CMK (cell line): ENCODE measurements at places on chromosomes 1 and 21.
A peak's percentile ranks its signal among the peaks of the same experiment; 100 is the strongest.

DNA sequence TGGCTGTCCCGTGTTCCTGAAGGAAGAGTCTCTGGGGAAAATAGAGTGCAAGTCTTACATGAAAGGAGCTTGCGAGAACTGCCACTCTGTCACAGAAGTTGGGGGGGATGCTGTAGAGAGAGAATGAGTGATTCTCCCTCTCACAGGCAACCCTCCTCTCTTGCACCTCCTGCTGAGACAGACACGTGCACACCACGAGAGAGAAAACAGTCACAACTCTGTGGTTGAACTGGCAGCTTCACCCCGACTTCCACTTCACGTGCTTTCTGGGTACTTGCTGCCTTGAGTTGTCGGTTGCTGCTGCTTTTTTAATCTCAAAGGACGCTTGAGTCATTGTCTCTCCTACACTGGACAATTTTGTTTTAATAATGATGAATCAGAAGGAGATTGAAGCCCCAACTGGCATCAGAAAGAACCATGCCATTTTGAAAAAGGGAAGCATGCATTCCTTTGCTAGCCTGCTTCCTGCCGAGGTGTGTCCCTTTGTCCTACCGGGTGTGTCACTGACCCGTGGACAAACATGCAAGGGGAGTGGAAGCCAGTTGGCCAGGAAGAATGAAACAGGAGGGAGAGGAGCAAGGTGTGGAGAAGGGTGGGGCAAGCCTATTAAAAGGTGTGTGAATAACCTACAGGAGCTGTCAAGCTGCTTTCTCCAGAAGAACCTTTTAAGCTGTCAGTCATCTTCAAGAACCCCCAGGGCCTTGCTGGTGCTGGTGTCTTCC is 164.2 kb downstream of the CACNA1E start:
- no peak for DNase-seq

GRCh38 chr1:44546403-44547053 is 127.8 kb downstream of the TMEM53 start:
- no peak for DNase-seq

GRCh38 chr1:31704271-31705079 is 658 bp upstream of the COL16A1 start:
- DNase-seq: no peak

DNA sequence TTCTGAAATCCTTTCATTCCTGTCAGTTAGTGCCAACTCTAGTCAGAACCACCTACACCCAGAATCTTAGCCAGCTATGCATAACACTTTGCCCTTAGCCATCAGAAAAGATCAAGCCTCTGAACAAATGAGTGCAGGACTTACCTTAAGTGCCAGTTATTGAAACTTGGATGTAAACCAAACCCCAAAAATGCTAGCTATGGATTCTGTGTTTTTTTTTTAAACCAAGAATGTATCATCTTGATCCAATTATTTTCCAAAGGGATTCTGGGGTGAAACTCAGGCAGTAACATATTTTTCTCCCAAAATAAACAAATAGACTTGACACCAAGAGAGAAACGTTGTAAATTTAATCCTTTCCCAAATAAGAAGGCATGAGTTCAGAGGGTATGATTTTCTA is 538.6 kb upstream of the ADAMTS5 start:
- DNase-seq: no peak

DNA sequence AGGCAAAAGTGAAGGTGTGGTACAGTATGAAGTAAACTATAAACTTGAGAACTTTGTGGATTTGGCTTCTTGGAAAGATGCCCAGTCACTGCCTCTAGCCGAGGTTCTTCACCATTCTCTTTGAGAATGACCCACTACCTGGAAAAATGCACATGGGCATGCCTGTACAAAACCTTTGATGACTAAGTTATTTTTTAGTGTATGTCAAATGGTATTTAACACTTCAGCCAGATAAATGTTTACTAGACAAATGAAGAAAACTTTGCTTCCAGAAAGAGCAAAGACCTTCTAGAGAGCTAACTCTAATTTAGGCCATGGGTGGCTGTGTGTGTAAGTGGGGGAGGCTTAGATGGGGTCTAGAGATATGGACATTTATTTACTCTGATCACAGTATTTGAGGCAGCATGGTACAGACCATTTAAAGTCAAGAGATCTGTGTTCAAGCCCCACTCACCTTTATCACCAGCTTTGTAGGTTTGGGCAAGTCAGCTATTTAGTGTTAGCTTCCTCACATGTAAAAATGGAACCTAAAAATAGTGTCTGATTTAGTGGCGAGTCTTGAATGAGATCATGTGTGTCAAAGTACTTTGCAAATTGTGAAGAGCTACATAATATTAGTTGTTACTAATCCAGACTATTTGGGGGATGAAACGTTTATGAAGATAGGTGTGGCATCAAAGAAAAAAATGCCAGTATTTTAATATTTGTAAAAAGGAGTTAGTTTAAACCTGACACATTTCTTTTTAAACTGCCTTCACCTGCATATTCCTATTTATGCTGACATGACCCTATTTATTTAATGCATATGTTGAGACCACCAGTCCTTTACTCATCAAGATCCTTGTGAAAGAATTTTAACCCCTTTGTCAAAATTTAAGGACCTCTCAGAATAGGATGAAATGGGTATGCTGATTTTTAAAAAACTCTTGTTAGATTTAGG is 20.2 kb downstream of the NFYC start:
- DNase-seq: no peak

- DNase-seq: peak; percentile 39
Measured at GRCh38 chr1:231420959-231421545, 1.0 kb downstream of the EGLN1 start.

GRCh38 chr1:19938472-19938871 is 15.1 kb upstream of the PLA2G2E start:
- no peak for DNase-seq

DNA sequence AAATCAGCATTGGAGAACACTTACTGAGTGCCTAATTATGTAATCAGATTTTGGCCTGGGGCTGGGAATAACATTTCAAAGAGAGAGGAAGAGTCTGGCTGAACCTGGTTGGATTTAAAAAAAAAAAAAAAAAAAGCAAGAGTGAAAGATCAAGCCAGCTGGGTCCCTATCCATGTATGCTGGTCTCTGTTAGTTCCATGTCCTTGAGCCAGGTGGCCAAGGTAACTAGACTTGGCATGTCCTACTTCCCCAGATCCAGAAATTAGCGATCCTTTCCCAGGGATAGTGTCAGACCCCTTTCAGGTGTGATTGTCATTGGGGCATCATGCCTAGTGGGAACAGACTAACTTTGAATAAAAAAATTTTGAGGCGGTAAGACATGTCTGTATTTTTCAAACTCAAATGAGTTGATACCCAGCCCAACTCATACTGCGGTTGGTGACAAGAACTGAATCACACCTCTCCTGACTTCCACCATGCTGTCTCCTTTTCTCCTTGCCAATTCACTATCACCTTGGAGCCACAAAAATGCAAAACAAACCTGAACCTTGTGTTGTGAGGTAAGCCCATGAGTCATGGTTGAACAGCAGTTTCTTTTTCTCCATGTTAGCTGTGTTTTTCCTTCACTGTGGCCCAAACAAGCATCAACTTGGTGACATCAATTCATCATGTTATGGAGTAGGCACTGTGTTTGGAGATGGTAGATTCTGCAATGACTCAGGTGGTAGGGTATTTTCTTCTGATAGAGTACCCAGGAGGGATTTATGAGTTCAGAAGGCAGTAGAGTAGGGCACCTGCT is 24.5 kb upstream of the PPP2R5A start:
- DNase-seq: no peak

DNA sequence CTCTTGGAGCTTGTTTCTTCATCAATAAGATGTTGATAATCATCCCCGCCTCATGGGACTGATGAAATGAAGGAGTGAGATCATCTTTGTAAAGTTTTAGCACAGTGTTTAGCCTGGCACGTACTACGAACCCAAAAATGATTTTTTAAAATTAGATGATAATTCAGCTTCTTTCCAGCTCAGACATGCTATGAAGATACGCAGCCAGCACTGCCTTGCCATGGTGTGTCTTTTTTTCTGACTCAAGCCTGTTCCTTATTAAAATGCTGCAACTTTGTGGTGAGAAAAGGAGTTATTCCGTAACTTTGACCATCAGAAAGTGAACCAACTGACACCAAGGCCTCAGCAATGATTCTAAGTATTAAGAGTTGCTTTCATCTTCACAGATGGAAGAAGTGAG is 269.0 kb downstream of the LTN1 start:
- no peak for DNase-seq

GRCh38 chr1:39082010-39082799 is 56.1 kb downstream of the NDUFS5 start:
- DNase-seq: no peak

GRCh38 chr1:94755675-94756074 is 64.5 kb upstream of the SLC44A3 start:
- peak; percentile 58 for DNase-seq

DNA sequence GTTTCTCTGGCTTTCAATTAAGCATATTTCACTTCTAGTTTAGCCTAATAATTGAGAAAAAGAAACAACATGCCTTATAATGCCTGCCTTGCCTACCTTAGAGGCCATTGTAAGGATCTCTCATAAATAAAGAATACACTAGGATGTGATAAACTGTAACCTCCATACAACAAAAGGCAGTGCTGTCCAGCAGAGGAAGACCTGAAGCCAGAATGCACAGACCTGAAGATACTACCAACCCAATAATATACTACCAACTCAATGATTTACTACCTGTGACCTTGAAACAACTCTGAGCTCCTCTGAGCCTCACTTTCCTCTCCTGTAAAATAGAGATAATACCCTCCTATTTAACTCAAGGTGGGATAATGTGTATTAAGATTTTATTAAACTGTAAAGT is 361.3 kb downstream of the TTLL7 start:
- DNase-seq: no peak

- DNase-seq: no peak
Measured at GRCh38 chr1:78102082-78102481, 56.3 kb downstream of the GIPC2 start.

DNA sequence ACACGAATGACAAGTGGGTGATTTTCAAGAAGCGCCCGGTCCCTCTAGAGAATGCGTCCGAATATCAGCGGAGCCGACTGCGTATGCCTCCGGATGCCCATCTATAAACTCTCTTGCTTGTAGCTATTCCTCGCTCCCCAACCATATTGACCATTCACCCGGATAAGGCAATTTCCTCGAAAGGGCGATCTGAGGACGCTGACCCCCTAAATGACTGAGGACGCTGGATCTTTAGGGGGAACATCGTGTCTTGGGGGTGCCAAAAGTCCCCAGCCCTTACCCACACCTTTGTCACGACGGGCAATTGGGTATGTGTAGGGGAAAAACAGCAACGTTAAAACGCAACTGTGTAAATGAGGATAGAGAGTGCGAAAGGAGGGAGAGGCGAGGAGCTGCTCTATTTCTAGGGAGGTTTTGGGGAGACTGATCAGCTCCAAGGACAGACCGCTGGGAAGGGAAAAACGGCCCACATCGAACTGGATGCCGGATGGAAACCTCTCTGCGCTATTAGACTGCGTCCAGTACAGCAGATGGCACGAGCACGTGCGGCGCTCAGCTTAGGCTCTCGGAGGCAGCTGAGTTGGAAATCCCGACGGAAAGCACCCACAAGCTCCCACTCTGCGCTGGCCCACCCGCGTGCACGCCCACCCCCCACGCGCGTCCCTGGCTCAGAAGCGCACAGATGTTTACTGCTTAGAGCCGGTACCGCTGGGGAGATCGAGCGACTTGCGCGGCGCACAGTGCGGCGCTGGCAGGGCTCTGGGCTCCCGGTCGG is 2.9 kb upstream of the PRRX1 start:
- no peak for DNase-seq

GRCh38 chr1:101379950-101380349 is 143.1 kb downstream of the S1PR1 start:
- no peak for DNase-seq

DNA sequence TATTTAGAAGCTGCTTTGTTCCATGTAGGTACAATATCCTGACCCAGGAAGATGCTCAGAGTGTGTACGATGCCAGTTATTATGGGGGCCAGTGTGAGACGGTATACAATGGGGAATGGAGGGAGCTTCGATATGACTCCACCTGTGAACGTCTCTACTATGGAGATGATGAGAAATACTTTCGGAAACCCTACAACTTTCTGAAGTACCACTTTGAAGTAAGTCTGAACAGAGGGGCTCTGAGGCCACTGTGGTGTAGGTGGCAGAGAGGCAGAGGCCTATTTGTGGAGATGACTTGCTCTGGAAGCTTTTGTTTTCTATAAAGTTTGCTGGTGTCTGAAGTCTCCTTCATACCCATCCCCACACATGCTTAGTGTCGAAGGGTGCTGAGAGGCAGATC is 26.8 kb downstream of the C8A start:
- DNase-seq: no peak

DNA sequence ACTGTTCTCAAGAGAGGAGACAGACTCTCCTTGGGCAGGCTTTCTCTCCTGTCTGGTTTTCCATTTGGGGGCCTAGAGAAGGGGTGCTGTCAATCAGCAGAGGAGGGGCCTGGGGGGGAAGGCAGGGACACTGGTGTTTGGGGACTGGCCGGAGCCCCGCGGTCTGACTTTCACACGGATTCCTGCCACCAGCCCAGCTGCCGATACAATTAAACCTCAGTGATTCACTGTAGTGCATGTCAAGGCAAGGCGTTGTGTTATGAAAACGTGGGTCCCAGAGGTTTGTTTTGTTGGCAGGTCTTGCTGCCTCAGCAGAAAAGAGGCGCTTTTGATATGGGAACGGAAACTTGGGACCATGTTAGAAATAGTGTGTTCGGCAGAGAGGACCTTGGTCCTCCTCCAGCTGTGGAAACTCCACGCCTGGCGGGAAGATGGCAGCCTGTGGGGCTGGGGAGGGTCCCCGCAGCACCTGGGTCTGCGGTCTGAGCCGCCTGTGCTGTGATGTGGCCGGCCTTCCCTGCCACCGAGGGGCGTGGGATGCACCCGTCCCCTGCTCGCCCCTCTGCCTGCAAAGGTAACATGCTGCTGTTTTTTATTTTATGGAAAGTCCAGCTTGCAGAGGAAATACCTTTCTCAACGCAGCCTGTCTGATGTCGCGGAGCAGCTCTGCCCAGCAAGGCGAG is 47.6 kb downstream of the SPSB1 start:
- DNase-seq: no peak

DNA sequence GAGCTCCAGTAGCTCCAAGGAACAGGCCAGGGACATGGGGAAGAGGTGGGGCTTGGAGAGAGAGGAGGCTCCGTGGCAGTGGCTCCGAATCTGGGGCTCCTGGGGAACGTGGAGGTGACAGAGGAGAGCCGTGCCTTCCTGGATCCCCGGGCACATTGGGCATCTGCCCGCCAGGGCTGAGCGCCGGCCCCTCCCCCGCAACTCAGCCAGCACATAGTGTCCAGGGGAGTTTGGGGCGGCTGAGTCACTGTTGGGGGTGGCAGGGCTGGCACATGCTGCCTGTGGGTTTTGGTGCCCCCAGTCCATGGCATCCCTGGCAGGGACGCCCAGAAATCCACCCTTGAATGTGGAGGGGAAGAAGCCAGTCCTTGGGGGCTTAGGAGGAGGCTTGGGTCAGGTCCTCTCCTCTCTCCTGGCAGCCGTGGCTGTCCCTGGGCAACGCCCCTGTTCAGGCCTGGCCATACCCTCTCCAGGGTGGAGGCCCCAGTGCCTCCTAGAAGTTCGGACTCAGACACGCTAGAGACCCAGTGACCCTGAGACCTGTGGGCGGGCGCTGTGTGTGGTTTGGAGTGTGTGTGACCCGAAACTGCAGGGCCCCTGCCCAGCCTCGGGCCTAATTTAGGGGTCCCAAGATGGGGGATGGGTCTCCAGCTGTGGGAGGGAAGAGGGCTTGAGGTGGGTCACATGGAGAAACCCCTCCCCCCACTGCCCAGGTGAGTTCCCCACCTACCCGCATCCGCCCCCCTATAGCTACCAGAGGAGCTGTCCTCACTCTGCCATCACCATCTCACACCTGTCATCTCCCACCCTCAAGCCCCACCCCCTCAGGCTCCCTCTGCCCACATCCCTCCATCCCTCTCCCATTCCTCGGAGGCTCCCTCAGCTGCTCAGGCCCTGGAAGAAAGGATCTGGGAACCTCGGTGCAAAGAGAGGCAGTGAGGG is 1.6 kb downstream of the HSPB7 start:
- no peak for DNase-seq
